ENCODE measurements at places on chromosomes 2 and 18.
A peak's percentile ranks its signal among the peaks of the same experiment; 100 is the strongest.

DNA sequence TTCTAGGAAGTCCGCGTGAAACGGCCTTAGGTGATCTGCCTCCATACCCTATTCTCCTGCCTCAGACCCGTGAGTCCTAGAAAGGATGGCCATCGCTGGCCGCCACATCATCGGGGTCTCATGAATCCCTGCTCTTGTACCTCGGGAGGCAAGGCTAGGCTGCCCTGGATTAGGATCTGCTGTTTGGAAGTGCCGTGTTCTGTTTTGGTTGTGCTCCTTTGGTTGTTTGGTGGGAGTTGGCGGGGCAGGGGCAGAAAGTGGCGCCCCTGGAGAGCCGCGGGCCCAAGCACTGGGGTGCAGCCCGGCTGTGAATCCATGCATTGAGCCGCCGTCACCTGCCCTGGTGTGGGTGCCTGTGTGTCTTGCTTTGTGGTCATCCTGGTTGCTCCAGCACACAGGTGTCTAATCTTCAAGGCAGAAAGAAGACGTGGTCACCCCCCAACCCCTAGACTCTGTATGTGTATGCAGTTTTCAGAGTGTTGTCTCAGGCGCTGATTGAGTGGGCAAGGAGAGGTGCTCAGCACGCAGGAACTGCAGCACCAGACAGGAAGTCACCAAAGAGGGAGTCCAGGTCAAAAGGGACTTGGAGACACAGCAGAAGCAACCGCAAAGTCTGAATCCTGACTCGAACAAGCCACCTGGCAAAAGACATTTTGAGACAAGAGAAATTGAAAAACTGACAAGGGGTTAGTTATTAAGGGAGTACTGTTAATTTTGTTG lies 80.0 kb upstream of the LDLRAD4 start:
- DNase-seq = no peak

DNA sequence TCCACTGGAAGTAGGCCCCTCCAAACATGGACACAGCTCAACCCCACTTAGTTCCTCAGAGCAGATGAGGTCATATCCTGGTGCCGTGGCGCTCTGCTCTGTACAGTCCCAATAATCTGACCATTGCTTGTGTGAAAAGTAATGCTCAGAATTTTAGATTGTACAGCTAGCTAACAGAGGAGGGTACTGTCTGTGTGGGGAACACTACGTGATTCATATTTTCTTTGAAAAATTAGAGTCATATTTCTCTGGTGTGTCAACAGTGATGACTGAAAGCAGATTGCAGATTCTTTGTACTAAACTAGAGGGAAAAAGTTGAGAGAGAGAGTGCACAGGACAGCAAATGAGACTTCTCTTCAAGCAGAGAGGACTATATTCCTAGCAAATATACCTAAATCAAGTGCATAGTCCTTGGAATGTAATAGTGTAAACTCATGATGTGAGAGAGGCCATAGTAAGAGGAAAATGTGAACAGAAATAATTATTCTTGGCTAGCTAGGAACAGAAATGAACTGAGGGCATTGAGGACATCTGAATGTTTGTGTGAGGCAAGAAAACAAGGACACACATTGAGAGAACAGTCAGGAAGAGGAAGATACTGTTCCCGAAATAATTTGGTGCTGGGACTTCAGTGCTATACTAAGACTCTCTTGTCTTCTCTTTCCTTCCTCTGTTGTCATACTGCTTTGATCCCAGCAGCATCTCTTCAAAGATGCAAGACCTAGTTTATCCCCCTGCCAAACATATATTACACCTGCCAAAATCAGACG lies 157.0 kb upstream of the RND3 start:
- peak; percentile 82 for DNase-seq

GRCh38 chr2:169091761-169092519 lies 22.6 kb downstream of the DHRS9 start:
- DNase-seq = peak; percentile 40

GRCh38 chr2:172914341-172915008 lies 161.2 kb upstream of the MAP3K20 start:
- no peak for DNase-seq

DNA sequence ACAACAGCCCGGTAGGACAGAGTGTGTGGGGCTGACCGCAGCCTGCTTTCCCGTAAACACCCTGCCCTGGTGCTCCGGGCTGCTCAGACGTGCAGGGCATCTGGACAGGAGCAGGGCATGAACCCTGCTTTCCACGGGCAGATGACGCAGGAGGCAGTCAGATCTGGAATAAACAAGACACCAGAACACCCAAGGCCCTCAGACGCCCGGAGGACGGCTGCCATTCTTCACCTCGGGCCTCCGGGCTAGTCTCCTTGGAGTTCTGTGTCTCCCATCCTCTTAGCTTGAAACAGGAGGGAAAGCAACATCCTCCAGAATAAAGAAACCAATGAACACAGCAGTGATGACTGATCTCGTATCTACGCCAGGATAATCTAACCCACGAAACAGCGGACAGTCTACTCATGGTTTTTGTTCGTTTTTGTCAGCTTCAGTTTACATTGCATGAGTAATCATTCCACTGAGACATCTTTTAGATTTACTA lies 7.3 kb downstream of the PXDN start:
- DNase-seq = peak; percentile 70

DNA sequence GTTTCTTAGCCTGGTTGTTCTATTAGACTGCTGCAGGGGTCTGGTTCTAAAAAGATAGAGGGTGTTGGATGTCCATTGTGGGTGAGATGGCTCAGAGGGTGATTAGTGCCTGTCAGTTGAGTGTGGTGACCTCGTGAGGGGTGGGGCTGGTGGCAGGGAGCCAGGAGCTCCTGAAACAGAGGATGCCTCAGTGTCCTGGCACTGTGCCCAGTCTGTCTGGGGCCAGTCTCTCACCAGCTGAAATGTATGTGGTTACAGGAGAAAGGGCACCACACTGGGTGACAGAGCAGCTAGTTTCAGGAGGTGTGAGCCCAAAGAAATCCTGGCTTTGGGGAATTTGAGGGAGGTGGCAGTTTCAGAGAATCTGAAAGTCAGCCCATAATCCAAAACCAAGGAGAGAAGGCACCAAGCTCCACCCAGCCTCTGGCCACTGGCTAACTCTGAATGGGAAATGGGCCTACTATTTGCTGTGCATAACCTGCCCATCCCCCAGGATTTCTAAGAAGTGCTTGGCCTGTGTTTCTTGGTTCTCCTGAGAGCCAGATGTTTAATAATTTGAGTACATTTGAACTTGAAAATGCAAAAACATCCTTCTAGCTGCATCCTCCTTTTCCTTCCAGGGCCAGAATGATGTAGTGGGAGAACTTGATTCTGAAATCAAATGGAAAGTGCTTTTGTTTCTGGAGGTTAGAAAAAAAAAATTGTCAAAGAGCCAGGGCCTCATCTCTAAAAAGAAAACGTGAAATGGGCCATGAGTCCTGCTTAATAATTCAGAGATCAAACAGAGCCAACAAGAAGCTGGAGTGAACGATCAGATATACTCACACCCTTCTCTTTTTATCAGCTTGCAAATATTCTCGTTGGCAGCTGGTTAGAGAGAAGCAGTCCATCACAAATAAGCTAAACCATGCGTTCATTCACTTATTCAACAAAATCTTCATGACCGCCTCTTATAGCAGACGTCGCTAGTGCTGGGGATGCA lies 92.3 kb downstream of the B3GNT2 start:
- DNase-seq = peak; percentile 18

GRCh38 chr2:66555091-66555490 lies 120.2 kb downstream of the MEIS1 start:
- no peak for DNase-seq

DNA sequence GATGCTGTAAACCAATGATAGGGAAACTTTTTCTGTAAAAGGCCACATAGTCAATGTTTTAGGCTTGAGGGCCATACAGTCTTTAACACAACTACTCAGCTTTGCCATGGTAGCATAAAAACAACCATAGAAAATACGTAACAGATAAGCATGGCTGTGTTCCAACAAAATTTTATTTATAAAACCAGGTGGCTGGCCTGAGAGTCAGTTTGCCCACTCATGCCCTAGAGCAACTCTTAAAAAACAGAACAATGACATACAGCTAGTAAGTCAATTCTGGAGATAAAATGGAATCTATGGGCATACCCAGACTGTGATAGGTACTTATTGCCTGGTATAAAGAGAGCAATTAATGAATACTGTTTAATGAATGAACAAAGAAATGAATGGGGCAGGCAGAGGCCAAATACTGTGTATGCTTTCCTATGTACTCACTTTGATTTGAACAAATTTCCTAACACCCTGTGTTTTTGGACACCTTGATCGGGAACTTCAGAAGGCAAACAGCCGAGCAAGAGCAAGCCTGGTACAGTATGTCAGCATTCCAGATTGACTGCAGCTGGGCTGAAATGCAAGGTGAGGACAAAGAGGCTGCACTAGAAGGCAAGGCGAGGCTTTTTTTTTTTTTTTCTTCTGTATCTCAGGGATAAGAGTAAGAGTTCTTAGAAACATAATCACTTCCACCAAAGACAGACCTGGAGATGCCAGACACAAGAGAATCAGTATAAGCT lies 315.3 kb downstream of the CLIP4 start:
- DNase-seq = no peak

DNA sequence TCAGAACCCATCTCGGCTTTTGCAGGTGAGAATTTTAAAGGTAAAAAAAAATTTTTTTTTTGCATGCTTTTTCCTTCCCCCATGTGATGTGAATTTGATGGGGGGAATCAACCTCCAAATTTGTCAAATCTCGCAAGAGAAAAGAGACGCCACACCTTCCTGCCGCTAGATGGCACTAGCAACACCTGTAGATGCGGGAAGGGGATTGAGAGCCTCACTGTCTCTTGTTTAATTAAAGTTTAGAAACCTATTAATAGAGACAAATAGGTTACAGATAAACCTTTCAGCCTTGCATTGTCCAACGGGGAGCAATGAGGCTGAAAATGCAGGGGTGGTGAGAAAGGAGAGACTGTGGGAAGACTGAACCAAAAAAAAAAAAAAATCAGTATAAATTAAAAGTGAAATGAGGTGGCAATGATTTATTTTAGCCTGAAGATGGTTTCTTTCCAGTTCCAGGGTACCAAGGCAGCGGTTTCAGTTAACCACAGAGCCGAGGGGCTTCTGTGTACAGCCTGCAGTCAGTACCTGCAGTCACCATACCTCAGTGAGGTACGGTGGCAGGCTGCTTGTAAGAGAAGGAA lies 84.6 kb downstream of the NRP2 start:
- DNase-seq = peak; percentile 86

DNA sequence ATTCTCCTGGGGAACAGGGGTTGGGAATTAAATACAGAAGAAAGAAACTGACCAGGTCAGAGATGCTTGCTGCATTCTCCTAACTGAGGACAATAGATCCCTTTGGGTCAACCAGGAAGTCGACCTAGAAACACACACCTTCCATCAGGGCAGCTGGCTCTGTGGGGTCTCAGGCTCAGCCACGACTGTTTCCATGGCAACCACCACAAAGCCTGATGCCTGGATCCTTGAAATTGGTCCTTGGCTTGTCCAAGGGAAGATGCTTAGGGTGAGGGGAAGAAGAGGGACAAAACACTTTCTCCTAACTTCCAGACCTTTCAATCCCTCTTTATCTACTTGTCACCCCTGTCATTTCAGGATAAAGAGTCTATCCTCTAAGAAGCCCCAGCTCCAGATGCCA lies 194.4 kb downstream of the ALK start:
- no peak for DNase-seq

GRCh38 chr2:179081954-179082353 lies 32.0 kb upstream of the CCDC141 start:
- no peak for DNase-seq

DNA sequence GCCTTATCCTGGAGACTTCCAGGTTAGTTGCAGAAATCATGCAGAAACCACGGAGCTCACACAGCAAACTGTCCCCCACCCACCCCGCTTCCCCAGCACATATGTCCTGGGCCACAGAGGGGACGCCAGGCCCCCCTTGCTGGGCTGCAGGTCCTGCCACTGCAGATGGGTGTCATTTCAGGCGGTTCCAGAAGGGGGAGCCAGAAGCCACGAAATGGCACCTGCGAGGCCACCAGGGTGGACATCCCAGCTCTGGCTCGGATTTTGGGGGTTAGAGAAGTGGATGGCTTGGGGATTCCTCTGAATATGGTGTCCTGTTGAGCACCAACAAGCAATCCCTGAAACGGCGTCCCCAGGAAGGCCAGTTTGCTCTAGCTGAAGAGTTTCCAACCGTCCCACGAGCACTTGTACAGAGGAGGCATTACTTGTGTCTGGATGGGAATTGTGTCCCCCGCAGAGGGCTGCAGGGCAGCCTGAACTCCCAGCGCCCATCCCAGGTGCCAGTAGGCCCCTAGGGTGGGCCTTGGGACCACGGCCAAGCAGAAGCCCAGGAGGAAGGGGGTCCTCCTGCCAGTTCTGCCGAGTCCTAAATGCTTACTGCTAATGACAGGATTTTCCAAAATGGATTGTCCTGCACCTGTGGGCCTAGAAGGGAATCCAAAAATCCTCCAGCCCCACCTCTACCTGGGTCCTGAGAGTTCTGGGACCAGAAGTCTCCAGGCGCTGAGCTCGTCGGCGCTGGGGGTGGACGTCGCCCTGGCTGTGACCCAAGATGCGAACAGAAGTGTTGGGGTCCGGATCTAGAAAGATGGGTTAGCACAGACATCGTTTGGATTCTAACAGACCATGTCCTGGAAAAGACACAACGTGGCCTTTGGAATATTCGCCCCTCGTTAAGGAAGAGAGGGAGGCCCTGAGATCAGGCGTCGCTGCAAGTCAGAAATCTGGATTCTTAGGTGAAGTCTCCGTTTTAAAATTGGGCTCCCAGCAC lies 14.6 kb upstream of the NFATC1 start:
- peak; percentile 77 for DNase-seq

DNA sequence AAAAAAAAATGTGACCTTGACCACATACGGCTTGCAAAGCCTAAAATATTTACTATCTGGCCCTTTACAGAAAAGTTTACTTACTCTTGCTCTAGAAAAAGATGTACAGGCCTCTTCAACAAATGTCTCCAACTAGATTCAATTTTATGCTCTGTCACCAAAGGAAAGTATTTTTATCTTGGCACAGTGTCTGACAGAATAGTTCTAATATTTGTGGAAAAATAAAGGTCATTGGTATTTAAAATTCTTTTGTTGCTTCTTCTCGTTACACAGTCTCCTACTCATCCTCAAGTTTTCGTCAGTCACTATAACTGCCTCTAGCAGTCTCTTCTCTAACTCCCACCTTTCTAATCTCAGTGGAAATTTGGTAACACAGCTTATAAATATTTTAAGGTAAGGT lies 1.4 kb downstream of the RBKS start:
- peak; percentile 57 for DNase-seq

DNA sequence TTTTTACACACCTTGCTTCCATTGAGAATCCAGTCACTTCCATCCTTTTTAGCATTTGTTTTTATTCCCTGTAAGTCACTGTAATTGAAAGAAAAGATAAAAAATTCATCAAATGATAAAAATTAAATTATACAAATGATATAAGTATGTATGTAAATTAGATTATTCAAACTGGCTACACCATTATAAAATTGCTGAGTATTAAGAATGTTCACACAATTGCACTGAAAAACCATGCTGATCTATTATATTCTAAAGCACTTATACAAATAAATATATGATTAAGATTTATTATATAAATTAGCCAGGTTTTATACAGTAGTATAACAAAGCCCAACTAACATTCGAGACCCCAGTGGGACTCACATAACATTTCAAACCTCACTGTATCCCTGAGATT lies 15.1 kb downstream of the ACADL start:
- DNase-seq = no peak
